ENCODE measurements at places on chromosomes 16 and 17. TPM values are rescaled to one million over a fixed set of nuclear protein-coding genes. Genes with fewer than 3 reads are reported as not detected.

The KRTAP3-2 gene
- total RNA-seq = not detected

The HOXB1 gene
- total RNA-seq = not detected

The ATP2C2 gene
- total RNA-seq = under 0.01 TPM

The ANKFN1 gene
- not detected for total RNA-seq
